Heart left ventricle (tissue), 16 donors: ENCODE measurements at places on chromosomes 1 and 21.

- DNase-seq: peak; percentile 82
Observed at GRCh38 chr1:27031235-27032118, 18.8 kb upstream of the TENT5B start.

DNA sequence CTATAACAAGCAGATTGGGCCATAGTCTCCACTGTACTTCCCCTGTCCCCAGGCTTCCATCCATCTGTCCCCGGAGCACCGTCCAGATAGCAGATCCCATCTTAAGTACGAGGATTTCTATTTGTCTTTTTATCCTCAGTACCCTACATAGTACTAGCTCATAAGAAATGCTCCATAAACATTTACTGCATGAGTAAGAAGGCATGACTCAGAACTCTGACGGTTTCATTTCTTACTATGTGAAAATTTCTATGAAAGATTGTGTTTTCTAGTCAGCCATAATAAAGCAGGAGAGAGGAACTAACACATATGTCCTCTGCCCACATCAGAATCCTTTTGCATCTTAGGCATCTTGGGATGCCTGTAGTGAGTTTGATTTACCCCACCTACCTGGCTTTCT is 49.5 kb downstream of the CHD1L start:
- no peak for DNase-seq

DNA sequence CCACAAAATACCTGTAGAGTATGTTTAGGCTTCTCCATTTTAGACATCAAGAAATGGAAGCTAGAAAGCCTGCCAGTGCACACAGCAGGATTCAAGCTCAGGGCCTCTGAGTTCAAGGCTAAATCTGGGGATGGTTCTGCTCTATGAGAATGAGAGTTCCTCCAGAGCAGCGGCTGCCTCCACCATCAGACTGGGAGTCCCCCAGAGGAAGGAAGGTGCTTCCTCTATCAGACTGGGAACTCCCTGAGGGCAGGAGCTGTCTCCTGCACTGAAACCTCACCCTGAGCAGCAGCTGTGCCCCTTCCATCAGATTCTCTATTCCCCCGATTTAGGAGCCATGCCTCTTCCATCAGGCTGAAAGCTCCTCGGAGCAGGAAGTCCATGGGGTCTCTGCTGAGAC is 20.1 kb downstream of the PLA2G5 start:
- no peak for DNase-seq

GRCh38 chr1:207309745-207310273 is 11.7 kb upstream of the CD55 start:
- DNase-seq: peak; percentile 49

DNA sequence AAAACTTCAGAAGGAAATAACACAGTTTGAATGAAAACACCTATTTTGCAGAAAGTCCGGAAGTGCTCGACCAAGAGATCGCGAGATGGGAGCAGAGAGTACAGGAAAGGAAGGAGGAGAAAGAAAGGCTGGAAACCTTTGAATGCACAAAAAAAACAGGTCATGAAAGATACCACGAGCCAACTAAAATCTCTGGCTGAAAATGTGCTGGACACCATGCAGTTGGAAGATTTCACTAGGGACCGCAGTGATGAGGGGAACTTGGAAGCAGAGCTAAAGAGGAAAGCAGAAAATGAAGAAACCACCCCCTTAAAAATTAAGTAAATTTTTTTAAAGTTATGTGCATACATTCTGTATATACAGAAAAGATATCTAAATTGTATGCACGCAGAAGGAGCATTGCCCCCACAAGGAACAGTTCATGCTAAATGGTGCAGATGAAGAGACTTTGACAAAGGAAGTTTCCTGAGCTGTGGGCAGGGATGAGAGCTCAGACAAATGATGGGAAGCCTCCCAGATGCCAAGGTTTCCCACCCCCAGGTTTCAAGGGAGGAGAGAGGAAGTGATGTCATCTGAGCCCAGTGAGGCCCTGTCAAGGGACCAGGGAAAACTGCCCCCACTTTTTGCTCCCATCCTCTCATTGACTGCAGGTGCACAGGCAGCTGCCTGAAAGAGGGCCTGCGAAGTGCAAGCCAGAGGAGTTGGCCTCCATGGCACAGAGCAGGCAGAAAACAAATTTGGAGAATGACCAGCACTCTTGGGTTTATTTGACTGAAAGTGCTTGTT is 52.5 kb downstream of the ETS2 start:
- no peak for DNase-seq

- no peak for DNase-seq
Observed at GRCh38 chr1:100441146-100441545, 88.8 kb downstream of the CDC14A start.

DNA sequence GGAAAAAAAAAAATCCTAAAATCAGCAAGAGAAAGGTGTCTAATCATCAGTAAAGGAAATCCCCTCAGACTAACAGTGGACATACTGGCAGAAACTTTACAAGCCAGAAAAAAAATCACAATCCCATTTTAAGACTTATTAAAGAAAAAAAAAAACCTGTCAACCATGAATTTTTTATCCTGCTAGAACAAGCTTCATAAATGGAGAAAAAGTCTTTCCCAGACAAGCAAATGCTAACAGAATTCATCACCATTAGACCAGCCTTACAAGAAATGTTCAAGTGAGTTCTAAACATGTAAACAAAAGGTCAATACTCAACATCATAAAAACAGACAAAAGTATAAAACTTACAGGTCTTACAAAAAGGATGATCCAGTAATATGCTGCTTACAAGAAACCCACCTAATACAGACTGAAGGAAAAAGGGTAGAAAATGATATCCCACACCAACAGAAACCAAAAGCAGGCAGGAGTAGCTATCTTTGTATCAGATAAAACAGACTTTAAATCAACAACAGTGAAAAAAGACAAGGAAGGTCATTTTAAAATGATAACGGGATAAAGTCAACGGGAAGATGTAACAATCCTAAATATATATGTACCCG is 129.6 kb downstream of the EVI5 start:
- no peak for DNase-seq

GRCh38 chr1:117122330-117123025 is 929 bp upstream of the TRIM45 start:
- no peak for DNase-seq

GRCh38 chr1:67590329-67590728 is 94.7 kb upstream of the GADD45A start:
- DNase-seq: peak; percentile 32

DNA sequence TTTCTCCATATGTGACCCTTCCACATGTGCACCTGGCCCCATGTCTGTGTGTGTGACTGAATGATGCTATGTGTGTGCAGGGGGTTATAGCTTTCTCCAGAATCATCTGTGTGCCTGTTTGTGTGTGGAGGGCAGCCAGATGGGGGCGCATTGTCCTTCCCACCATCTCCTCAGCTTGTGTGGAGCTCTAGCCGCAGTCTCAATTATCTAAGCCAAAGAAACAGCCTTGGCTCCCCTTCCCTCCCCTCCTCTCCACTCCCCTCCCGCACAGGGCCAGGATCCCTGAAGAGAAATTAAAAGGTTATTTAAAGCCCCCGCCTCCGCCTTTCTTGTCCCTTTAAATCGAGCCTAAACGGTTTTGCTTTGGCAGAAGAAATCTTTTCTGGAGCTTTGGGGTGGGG is 1.8 kb upstream of the DMBX1 start:
- no peak for DNase-seq

DNA sequence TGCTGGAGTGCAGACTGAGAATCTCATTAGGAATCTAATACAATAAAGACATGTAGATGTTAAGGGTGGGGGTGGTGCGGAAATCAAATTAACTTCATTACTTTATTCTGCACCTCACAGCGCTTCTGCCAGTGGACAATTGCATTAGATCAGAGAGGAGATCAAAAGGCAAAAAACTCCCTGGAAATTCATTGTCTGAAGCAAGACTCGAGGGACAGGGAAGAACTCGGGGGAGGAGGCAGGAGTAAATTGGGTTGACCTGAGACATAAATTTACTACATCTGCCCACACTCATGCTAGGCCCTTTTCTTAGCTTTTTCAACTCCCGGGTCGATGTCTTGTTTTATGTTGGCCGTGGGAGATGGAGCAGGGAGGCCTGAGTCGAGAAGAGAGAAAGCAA is 315.4 kb downstream of the SPATA17 start:
- no peak for DNase-seq

GRCh38 chr21:28431527-28432200 is 561.0 kb downstream of the LTN1 start:
- no peak for DNase-seq
